ENCODE measurements at places on chromosomes 2 and 18.

- DNase-seq: no peak
Measured at GRCh38 chr2:54967269-54967668, 83.0 kb downstream of the RTN4 start.

DNA sequence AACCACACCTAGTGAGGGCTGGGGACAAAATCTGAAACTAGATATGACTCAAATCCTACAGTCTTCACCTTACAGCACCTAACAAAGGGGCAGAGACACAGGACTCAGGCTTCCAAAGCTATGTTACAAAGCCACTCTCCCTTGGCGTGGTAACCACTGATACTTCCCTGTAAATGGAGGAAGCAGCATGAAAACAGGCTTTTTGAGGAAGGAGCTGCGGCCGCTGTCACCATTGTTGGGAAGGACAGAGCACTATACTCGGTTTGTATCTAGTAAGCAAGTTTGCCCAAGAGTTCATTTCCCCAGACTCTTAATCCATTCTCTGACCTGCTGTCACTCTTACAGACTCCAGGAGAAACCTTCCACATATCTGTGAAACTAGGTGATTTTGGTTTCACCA is 60.3 kb downstream of the LONRF2 start:
- DNase-seq: no peak

GRCh38 chr2:236588932-236589592 is 19.4 kb downstream of the ACKR3 start:
- no peak for DNase-seq

DNA sequence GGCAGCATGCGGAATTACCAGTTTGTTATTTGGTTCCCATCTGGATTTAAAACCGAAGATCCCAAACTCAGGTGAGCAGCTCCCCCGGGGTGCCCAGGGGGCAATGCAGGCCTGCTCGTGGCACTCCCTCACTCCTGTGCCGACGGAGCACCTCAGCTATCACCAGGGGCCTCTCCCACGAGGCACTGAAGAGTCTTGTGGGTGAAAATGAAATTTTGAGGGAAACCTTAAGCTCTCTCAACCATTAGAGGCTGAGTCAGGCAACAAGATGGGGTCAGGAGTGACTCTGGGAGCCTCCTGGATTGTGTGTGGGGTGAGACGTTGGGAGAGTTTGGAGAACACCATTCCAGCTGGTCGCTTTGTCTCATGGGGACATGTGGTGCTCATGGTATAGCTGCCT is 189.0 kb downstream of the PRKCE start:
- DNase-seq: no peak

DNA sequence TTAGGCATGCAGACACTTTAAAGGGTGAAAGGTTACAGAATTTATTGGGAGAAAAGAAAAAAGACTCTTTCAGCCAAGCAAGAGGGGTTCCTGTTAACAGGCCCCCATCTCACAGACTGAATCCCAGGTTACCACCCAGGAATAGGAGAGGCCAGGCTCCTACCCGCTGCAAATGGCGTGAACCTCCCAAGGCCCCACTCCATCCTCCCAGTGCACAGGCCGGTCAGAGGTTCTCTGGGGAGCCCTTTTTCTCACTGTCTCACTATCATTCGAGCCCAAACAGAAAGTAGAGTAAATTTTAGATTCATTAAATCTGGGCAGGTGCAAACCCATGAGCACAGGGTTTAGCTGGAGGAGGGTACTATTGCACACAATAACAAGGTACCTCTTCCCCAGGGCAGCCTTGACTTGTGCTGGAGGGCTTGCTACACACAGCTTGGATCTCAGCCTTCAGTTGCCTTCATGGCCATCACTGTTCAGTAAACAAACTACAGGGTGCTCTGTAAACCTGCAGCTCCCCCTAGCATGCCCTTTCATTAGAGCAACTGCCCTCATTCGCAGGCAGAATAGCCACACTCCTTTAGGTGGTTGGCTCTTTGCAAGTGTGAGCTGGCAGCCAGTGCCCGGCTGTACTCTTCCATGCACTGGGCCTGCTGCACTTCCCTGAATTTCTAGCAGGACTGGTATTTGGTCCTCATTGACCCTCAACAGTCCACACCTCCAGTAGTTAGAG is 7.3 kb upstream of the PLEK start:
- peak; percentile 70 for DNase-seq

DNA sequence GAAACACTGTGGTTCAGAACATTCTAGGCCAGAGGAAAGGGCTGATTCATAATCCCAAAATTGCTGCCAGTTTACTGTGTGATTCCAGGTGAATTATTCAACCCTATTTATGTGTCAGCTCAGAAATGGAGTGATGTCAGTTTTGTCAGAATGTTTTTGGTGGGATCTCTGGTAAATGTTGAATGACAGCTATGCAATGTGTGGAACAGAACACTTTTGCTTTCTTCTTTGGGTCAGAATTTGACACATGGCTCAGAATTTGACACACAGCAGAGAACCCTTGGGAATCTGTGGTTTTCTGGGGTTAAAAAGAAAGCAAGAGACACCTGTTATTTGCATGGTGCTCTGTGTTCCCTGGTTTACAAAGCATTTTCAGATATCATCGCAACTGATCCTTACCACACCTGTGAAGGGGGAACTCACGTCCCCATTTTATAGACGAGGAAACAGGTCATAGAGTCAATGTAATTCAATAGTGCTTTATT is 1.6 kb upstream of the MTA3 start:
- DNase-seq: no peak

GRCh38 chr18:3332376-3332775 is 70.4 kb downstream of the MYL12B start:
- peak; percentile 72 for DNase-seq

GRCh38 chr2:13056259-13056843 is 339.6 kb downstream of the TRIB2 start:
- peak; percentile 39 for DNase-seq

DNA sequence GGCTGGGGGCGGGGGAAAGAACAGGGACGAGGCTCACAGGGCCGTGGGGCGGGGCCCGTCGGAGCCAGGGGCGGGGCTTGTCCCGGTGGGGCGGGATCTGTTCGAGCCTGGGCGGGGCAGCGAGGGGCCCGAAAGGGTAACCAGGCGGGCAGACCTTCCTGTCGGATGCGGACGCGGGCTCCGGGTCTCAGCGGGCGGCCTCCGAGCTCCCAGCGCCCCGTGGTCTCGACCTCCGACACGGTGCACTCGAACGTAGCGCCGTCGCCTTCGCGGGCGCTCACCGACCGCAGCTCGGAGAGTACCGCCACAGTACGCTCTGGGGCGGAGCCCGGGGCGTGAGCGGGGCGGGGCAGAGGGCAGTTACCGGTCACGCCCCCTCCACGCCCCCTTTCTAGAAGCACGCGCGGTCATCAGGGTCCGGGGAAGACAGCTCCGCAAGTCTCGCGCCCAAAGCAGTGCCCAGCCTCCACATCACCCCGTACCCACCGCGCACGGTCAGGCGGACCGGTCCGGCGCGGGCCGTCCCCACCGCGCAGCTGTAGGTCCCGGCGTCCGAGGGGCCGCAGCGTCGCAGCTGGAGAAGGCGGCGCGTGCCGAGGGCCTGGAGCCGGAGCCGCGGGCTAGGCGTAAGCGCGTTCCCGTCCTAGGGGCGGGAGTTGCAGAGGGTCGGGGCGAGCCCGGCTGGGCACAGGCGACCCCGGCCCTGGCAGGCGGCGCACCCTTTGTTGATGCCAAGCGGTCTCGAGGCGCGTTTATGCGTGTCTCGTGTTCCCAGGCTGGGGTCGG is 8.7 kb downstream of the TMEM198 start:
- peak; percentile 74 for DNase-seq

DNA sequence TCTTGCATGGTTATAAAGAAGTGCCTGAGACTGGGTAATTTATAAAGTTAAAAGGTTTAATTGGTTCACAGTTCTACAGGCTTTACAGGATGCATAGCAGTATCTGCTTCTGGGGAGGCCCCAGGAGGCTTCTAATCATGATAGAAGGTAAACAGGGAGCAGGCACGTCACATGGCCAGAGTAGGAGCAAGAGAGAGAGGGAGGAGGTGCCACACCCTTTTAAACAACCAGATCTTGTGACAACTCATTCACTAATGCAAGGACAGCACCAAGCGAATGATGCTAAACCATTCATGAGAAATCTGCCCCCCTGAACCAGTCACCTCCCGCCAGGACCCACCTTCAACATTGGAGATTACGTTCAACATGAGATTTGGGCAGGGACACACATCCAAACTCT is 141.1 kb downstream of the EN1 start:
- no peak for DNase-seq

DNA sequence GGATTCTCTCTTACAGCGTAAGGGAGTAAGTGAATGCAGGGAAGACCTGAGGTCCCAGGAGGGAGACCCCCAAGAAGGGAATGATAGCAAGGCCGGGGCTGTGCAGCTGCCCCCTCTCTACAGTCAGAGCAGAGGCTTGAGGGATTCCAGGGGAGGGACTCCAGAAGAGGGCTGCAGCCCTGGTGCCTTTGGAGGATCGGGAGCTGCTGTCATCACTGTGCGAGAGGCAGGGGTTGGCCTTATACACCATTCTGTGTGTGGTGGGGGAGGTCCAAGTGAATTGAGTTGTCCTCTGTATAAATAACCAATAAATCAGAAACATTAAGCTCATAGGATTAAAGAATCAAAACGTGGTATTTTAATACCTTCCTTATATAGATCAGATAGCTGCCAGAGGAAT is 114.9 kb downstream of the GLI2 start:
- no peak for DNase-seq

- DNase-seq: no peak
Measured at GRCh38 chr18:6868033-6868432, 138.5 kb downstream of the ARHGAP28 start.

DNA sequence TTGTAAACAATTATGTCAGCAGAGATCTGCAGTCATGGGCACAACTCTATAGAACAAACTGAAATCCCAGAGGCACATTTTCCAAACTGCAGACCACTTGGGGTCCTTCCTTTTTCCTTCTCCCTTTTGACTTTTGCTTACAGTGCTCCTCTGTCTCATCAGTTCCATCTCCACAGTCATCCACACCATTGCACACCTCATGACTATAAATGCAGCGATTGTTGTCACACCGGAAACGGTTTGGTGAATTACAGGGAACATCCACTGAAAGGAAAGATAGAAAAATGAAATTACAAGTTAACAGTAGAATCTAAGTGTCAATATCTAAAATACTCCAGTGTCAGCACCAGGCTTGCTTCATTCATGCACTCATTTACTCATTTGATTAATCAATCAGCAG is 96.4 kb downstream of the DHRS9 start:
- no peak for DNase-seq

DNA sequence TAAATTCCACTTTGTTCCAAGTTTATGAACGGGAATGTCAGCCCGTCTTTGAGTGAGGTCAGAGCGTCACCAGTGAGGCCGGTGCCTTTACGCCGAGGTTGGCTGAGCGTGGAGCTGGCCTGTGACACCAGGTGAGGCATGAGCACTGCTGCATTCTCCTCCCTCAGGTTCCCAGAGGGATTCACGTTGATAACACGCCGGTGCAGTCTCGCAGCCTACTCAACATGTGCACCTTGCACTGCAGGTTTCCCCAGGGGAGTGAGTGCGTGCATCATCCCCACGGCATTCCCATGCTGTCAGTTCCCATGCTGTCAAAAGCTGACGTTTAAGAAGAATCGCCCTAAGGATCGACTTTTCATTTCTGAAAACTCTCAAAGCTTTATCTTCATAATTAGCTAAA is 213.3 kb downstream of the LDLRAD4 start:
- DNase-seq: no peak

DNA sequence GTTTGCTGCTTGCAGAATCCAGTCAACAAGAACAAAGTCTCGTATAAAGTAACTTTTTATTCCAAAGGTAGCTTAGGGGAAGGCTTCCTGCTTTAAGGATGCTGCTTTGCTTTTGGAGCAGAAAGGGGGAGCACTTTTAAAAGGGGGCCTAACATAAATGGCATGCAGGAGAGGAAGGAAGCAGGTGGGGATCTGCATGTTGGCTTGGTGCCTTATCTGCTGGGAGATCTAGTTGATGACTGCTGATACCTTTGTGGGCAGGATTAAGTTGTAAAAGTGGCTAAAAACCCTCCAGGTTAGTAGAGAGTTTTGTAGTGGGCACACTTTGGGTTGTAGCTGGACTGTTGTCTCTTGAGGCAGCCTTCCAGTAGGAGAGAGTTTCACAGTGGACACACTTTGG is 22.5 kb downstream of the UBR3 start:
- no peak for DNase-seq

- DNase-seq: peak; percentile 4
Measured at GRCh38 chr2:147739508-147739907, 105.3 kb upstream of the ACVR2A start.

GRCh38 chr2:42865884-42866881 is 73.8 kb upstream of the HAAO start:
- no peak for DNase-seq

DNA sequence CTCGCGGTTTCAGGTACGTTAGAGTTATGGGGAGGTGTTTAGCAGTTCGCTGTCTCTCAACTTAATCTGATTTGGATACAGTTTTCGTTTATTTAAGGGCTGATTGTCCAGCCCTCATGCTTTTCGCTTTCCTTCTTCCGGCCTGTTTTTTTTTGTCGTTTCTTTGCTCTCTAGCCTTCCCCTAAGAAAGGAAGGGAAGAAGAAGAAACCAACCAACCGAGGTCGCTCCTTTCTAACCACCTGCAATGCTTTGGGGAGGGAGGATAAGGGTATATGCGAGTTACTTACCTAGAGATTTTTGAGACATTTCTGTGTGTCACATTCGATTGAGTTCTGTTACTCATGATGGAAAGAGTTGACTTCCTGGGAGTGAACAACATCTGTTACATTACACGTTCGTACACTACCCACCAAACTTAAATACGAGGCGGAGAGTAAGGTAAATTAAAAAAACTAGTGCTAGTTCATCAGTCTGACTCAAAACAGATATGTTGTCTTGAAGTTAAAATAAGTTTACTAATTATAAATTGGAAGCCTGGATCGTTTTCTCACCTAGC is 918 bp downstream of the EIF5B start:
- DNase-seq: peak; percentile 9

DNA sequence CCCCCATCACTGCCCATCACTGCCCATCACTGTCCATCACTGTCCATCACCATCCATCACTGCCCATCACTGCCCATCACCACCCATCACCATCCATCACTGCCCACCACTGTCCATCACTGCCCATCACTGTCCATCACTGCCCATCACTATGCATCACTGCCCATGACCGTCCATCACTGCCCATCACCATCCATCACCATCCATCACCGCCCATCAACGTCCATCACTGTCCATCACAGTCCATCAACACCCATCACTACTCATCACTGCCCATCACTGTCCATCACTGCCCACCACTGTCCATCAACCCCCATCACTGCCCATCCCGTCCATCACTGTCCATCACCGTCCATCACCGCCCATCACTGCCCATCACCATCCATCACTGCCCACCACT is 57.8 kb upstream of the OTOS start:
- no peak for DNase-seq

All from fibroblast of pulmonary artery (primary cell).